Large intestine (tissue), 12 donors: ENCODE measurements at places on chromosomes 1 and 21. TPM values are rescaled to one million over a fixed set of nuclear protein-coding genes. Genes with fewer than 3 reads are reported as not detected.

VTCN1 gene
- 0.04 TPM for polyA plus RNA-seq

ELAPOR1 gene
- polyA plus RNA-seq, result 66.0 TPM

MROH7 gene
- polyA plus RNA-seq, result 25.1 TPM

NCAM2 gene
- 7.7 TPM for polyA plus RNA-seq

C2CD4D gene
- 0.78 TPM for polyA plus RNA-seq

KLHDC7A gene
- 4.0 TPM for polyA plus RNA-seq

TP73 gene
- polyA plus RNA-seq, result 0.55 TPM

C1orf210 gene
- 46.2 TPM for polyA plus RNA-seq

SCP2 gene
- 287 TPM for polyA plus RNA-seq

DDX59 gene
- polyA plus RNA-seq, result 22.9 TPM

FCER1A gene
- polyA plus RNA-seq, result 0.28 TPM

CADM3 gene
- 14.5 TPM for polyA plus RNA-seq

TIE1 gene
- 18.7 TPM for polyA plus RNA-seq

CA14 gene
- 0.81 TPM for polyA plus RNA-seq

PCNX2 gene
- 6.9 TPM for polyA plus RNA-seq

ANGPTL1 gene
- polyA plus RNA-seq, result 11.0 TPM

RGS1 gene
- 75.0 TPM for polyA plus RNA-seq

RNU1-4 gene
- polyA plus RNA-seq, result 3.2 TPM

FCRL5 gene
- 0.09 TPM for polyA plus RNA-seq

TNFRSF8 gene
- polyA plus RNA-seq, result 0.25 TPM

NBPF4 gene
- not detected for polyA plus RNA-seq

TNFRSF18 gene
- polyA plus RNA-seq, result 0.49 TPM

MSH4 gene
- 0.24 TPM for polyA plus RNA-seq

IRF6 gene
- 68.0 TPM for polyA plus RNA-seq

ETV3L gene
- not detected for polyA plus RNA-seq

NUP210L gene
- 0.03 TPM for polyA plus RNA-seq

CD5L gene
- polyA plus RNA-seq, result 0.13 TPM

NTMT2 gene
- polyA plus RNA-seq, result not detected

ASCL5 gene
- polyA plus RNA-seq, result 0.15 TPM

KIF21B gene
- 1.5 TPM for polyA plus RNA-seq

HSF2BP gene
- 0.66 TPM for polyA plus RNA-seq

PRRX1 gene
- 3.3 TPM for polyA plus RNA-seq

SHE gene
- polyA plus RNA-seq, result 6.1 TPM

SLC16A4 gene
- polyA plus RNA-seq, result 47.1 TPM

FLG2 gene
- 0.06 TPM for polyA plus RNA-seq

MEF2D gene
- polyA plus RNA-seq, result 25.0 TPM

HLX gene
- 15.9 TPM for polyA plus RNA-seq

DUSP10 gene
- 4.0 TPM for polyA plus RNA-seq

ILDR2 gene
- polyA plus RNA-seq, result 1.7 TPM

MUTYH gene
- polyA plus RNA-seq, result 34.1 TPM

PPM1J gene
- 0.52 TPM for polyA plus RNA-seq

ERICH3 gene
- polyA plus RNA-seq, result 1.1 TPM

CTXND2 gene
- not detected for polyA plus RNA-seq

RGS18 gene
- polyA plus RNA-seq, result 4.1 TPM

OR10J1 gene
- polyA plus RNA-seq, result not detected
